Neural progenitor cell (in vitro differentiated cells): ENCODE measurements at places on chromosomes 6 and 20.

DNA sequence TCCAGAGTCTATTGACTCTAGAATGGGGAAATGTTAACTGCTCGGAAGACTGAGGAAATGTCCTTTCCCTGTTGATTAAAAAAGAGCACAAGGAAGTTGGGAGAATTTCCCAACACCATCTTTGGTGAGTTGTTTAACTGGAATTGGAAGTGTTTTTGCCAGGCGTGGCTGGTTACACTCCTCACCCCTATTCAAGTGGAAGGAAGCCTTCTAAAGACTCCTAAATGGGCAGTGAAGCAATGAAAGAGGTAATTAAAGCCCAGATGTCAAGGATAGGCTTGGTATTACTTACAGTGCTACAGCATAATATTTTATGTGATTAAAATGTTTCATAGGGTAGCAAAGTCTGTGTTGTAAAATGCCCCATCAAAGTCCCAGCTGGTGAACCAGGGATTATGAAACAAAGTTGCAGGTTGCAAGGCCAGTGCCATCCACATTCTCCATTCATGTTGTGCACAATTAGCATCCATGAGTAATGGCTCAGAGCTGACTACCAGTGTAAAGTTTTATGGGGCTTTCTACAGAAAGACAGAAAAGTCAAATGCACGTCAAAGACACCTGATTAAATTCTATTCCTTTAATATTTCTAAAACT, 52.6 kb downstream of the BTBD3 start:
- DNase-seq, result no peak

DNA sequence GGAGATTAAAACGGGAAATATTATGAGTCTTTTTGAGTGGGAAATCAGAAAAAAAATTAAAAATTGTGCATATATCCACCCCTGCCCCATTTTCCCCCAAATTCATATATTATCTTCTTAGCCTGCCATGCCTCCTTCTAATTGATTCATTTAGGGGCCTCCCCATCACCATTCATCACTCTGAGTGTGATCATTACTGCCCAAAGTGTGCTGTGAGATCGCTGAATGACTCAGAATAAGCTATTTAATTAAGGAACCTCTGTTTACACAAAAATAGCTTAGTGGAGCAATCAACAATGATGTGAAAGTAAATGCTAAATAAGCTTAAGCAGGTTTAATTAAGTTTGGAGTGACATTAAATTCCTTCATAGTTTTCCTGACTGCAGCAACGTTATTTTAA, 645.5 kb downstream of the GRIK2 start:
- peak; percentile 7 for DNase-seq

DNA sequence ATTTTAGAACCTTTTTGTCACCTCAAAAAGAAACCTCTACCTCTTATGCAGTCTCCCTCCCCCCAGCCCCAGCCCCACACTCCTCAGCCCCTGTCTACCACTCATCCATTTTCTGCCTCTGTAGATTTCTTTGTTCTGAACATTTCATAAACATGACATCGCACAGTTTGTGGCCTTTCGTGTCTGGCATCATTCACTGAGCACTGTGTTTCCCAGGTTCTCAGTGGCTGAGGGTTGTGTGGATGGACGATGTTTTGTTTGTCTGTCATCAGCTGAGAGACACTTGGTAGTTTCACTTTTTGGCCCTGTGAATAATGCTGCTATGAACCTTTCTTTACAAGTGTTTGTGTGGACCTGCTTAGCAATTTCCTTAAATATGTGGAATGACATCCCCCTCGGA, 64.5 kb downstream of the FAM120B start:
- no peak for DNase-seq

GRCh38 chr6:105626295-105627158, 223.6 kb upstream of the PREP start:
- DNase-seq, result no peak
